ENCODE measurements at places on chromosomes 3 and 15. TPM values are rescaled to one million over a fixed set of nuclear protein-coding genes. Genes with fewer than 3 reads are reported as not detected.

SLC51A gene
- not detected for total RNA-seq

LXN gene
- total RNA-seq = 31.0 TPM

OR5K2 gene
- total RNA-seq = not detected

AGTR1 gene
- total RNA-seq = not detected

CYP1A1 gene
- total RNA-seq = 0.27 TPM

IGSF11 gene
- under 0.01 TPM for total RNA-seq

FANCD2 gene
- total RNA-seq = 8.9 TPM

GOLGA8S gene
- total RNA-seq = 0.27 TPM

MTMR10 gene
- total RNA-seq = 13.2 TPM

C2CD4A gene
- under 0.01 TPM for total RNA-seq

CTXN2 gene
- total RNA-seq = not detected

FBLN2 gene
- 8.3 TPM for total RNA-seq

NPAP1 gene
- total RNA-seq = under 0.01 TPM

GPR156 gene
- total RNA-seq = under 0.01 TPM

ZNF660 gene
- 4.8 TPM for total RNA-seq

TM4SF1 gene
- total RNA-seq = 114 TPM

SENP8 gene
- 0.81 TPM for total RNA-seq

CLDN1 gene
- not detected for total RNA-seq

KCNAB1 gene
- total RNA-seq = not detected

RAMAC gene
- total RNA-seq = 13.5 TPM

CHDH gene
- total RNA-seq = under 0.01 TPM

ANKRD63 gene
- total RNA-seq = 1.1 TPM

TRAIP gene
- total RNA-seq = 2.7 TPM

TLR9 gene
- total RNA-seq = under 0.01 TPM

SLC4A7 gene
- 9.7 TPM for total RNA-seq

CCR9 gene
- 1.9 TPM for total RNA-seq

CAV3 gene
- total RNA-seq = not detected

UMPS gene
- 17.8 TPM for total RNA-seq

TRH gene
- total RNA-seq = 6.5 TPM

ERICH6 gene
- total RNA-seq = not detected

CELSR3 gene
- 3.2 TPM for total RNA-seq

RBP2 gene
- not detected for total RNA-seq

LMAN1L gene
- total RNA-seq = 0.27 TPM

FBXL2 gene
- 1.9 TPM for total RNA-seq

LPP gene
- 11.6 TPM for total RNA-seq

NANOGP8 gene
- total RNA-seq = 0.27 TPM

NEK10 gene
- 1.3 TPM for total RNA-seq

PRR20G gene
- not detected for total RNA-seq

RBMS3 gene
- under 0.01 TPM for total RNA-seq

PLA2G4D gene
- total RNA-seq = not detected

CYP1A2 gene
- total RNA-seq = not detected

ST6GAL1 gene
- total RNA-seq = 46.3 TPM

A4GNT gene
- total RNA-seq = not detected

SLC6A1 gene
- under 0.01 TPM for total RNA-seq

ARL14 gene
- total RNA-seq = not detected

SLC38A3 gene
- total RNA-seq = under 0.01 TPM

DNAJA4 gene
- 6.7 TPM for total RNA-seq
